ENCODE measurements at places on chromosomes 16 and 17.

GRCh38 chr17:63645775-63646487, 23.7 kb downstream of the MAP3K3 start:
- no peak for DNase-seq

GRCh38 chr17:68505951-68506350, 6.3 kb upstream of the PRKAR1A start:
- no peak for DNase-seq

GRCh38 chr16:17417740-17418139, 53.0 kb downstream of the XYLT1 start:
- no peak for DNase-seq

- DNase-seq: no peak
Observed at GRCh38 chr17:77877036-77877435, 81.5 kb upstream of the TNRC6C start.

DNA sequence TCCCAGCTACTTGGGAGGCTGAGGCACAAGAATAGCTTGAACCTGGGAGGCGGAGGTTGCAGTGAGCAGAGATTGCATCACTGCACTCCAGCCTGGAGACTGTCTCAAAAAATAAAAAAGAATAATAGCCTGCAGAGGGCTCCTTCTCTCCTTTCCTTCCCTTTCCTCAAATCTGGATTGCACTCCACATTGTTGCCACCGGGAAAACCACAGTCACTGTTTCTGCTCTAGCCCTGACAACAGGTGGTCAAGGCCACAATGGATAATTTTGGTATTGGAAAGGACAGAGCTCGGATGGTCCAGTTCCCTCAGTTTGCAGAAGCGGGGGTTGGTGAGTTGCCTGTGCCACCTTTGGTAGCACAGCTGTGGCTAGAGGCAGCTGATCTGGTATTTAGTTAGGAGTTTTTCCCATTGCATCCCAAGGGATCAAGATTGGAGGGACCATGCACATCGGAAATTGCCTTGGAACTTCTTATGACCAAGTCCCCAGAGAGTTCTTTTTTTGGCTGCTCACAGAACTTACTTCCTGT, 44.7 kb upstream of the PRSS54 start:
- no peak for DNase-seq

DNA sequence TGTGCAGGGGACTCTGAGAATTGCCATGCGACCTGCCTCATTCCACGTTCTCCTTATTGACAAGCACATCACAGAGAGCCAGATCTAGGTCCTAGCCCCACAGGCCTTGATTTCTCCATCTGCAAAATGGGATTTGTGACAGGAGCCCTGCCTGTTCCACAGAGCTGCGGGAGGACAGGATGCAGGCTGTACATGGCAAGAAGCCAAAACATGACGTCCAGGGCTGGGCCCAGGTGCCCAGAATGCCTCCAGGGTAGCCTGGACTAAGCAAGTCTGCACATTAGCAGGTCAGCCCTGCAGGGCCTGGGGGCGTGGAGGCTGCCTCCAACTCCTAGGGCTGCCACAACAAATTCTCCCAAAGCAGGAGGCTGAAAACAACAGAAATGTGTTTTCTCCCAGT, 235.7 kb upstream of the SDK2 start:
- DNase-seq: no peak

- DNase-seq: no peak
Observed at GRCh38 chr17:61734466-61734865, 128.9 kb downstream of the BRIP1 start.

DNA sequence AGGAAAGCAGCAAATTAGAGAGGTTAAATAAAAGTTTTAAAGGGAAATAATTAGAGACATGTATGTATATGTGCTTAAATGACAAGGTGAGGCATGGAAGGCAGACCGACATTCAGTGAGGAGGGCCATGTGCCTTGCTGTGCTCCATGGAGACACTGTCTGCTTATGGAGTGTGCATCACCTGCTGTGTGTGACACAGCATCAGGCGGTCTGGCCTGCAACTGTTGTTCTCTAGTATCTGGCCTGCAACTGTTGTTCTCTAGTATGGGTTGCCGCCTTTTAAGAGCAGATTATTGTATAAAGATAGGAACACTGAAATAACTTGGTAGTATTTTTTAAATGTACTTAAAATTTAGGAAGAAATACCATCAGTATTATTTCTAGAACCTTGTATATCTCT, 225.1 kb downstream of the LGALS9B start:
- DNase-seq: no peak

DNA sequence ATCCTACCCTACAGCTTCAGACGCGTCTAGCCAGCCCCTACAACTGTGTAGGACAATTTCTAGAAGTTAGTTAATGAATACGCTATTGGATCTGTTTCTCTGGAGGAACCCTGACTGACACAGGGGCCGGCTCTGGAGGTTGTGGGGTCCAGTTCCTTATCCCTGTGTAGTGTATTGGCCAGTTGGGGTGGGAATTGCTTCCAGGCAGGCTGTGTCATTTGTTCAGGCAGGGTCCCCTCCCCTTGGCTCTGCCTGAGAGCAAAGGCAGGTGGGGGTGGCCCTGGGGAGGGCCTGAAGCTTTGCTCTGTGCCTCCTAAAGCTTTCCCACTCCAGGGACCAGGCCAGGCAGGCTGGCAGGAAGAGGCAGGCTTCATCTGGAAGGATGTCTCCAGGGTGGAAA, 11.7 kb upstream of the CETP start:
- DNase-seq: no peak

GRCh38 chr17:15377200-15377599, 35.8 kb upstream of the TEKT3 start:
- DNase-seq: no peak

DNA sequence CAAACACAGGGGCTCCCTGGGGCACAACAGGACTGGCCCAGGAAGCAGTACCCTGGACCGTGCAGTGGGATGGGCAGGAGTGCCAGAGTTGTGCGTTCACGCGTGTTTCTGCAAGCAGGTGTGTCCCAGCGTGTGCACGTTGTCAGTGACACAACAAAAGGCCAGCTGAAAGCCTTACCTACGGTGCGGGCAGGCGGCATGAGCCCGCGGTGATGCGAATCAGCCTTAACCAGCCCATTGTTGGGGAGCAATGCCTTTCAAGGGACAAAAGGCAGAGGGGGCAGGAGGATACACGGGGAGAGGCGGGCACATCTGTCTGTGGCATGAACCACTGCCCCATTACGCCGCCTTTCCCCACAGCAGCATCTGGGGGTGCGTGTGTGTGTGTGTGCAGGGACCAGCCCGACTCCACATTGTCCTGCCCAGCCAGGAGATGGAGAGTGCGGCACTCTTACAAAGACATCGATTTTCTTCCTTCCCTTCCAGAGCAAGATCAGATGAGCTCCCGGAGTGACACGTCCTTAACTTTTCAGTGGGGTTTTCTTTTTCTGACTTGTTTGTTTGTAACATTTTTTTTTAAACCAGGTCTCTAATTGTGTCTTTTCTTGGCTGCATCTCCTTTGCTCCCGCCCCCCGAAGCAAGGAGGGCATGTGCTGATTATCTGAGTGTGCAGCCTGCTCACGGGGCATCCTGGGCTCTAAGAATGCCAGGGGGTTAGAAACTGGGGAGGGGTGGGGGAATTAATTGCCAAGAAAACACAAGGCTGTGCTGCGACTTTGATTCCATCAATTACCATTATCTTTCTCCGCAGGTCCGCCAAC, 158.1 kb downstream of the ZNF423 start:
- no peak for DNase-seq

GRCh38 chr17:80033840-80034239, 1.8 kb downstream of the TBC1D16 start:
- DNase-seq: peak; percentile 19

DNA sequence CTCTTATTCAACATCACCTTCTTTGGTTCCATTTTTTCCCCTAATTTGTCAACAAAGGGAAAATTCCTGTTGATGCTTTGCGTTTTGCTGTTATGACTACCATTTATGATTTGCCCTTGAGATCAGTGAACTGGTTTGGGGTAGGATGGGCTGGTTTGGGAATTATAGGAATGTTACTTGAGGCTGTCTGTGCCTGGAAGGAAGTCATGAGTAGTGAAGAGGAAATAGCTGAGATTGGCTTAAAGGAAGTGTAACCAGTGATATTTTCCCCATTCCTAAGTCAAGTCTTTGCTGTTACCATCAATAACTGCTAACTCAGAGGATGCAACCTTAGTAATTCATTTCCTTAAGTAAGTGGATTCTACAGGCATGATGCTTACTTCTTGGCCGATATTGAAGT, 179.2 kb downstream of the MAP2K6 start:
- no peak for DNase-seq

- no peak for DNase-seq
Observed at GRCh38 chr16:30837904-30838303, 50.9 kb upstream of the ZNF629 start.

- DNase-seq: peak; percentile 48
Observed at GRCh38 chr17:19247473-19247872, 10.3 kb downstream of the EPN2 start.

DNA sequence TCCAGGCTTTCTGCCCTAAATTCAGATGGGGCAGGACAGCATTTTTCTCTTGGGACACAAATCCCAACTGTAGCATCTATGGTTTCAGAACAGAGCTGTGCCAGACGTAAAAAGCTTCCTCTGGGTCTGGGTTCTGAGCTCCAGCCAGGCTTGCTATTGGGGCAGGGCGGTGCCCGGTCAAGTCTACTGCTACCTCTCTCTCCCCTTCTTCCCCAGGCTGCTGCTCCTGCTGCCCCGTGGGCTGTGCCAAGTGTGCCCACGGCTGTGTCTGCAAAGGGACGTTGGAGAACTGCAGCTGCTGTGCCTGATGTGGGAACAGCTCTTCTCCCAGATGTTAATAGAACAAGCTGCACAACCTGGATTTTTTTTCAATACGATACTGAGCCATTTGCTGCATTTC, 1.1 kb downstream of the MT1M start:
- DNase-seq: no peak

DNA sequence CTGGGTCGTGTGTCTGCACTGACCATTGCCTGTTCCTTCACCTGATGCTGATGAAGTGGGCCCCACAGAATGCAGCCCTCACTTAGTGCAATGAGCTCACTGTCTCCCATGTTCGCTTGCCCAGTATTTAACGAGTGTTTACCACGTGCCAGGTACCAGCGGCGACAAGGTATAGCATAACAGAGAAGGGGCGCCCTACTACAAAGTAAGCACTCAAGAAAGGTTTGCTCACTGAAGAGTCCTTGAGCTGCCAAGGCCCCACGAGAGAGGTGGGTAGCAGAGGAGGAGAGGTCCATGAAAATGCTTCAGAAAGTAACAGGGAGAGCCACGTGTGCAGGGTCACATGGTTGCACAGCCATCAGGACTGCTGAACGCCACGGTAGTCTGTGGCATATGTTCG, 230.0 kb downstream of the NTN1 start:
- DNase-seq: no peak

DNA sequence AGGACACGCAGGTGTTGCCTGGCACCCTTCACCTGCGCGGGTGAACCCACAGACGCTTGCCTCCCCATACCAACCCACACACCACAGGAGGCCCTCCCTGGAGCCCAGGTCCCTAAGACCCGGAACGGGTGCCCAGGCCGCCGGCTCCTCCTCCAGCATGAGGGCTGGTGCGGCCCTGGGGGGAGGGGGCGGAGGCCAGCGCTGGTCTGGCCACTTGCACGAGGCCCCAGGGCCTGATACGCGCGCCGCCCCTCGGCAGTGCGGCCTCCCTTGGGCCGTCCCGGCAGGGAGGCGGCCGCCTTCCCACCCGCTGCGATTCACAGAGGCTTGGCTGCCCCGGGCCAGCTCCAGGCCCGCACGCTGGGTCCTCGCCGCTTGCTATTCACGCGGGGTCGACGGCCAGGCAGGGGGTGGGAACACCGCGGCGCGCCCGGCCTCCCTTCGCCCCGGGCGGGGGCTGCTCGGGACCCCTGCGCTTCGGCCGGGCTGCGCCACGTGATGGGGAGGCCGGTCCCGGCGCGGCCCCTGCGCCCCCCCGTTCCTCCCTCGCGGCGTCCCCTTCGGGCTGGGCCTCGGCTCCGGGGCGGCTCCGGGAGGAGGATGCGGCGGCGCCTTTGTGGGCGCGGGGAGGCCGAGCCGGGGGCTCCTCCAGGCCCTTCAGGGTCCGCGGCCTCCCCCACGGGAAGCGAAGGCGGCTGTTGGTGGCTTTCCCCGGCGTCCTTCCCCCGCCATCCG, 685 bp downstream of the FASN start:
- peak; percentile 81 for DNase-seq

DNA sequence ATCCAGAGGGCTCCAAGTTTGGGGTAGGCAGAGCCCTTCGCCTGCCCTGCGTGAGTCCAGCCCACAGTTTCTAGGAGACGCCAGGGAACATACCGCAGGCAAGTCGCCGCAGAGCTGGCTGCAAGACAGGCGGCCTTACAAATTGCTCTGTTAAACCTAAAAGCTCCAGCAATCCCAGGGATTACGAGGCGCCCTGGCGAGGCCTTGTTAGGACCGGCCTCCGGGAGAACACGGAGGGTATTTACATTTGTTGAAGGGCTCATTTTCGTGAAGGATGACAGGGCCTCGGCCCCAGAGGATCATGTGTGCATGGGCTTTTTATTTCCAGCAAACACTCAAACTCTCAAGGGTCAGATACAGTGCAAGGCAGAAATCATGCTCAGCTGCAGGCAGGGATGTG, 77.6 kb upstream of the FOXF1 start:
- DNase-seq: no peak

DNA sequence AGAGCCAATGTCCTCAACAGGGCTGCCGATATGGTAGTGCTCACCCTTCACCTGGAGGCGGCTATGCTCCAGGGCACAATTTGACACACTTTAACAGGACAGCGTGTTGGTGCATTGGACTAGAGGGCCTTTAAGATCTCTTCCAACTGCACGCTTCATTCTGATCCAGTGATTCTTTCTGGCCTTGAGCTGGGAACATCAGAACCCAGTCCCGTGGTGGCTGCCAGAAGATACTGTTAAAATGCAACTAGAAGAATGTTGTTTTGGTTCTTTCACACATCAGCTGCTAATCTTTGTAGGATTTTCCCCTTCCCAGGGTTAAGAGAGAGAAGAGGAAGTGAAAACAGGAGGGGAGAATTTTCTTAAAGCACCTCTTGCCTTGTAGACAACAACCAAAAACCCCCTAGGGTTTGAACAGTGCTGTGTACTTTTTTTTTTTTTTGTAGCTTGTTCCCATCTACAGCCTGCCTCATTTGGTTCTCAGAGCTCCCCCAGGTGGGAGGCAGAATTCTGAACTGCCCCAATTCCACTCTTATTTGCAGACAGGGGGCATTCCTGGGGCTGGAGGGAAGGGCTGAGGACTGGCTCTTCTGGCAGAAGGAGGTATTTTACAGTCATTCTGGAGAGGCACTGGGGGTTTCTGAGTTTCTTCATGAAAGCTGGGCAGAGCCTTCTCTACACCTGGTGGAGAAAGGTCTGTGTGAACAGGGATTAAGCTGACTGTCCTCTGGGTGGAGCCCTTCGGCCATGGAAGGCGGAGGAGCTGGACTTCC, 32.4 kb downstream of the SMARCE1 start:
- no peak for DNase-seq

DNA sequence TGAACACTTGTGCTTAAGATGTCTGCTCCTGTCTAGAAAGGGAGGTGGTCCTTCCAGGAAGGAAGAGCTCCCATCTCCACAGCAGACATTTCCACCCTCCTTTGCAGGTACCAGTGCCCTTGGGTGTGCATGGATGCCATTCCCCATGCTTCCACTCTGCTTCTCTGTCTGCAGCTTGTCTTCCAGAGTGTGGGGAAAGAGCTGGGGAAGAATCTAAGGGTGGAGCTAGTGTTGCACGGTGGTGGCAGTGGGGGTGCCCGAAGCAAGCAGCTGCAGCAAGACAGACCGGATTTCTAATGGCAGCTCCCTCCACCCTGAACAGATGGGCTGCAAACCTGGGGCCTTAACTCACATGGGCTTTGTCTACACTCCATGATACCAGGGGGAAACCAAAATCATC, 22.6 kb upstream of the HOXB13 start:
- no peak for DNase-seq

GRCh38 chr16:47779201-47780016, 318.3 kb downstream of the PHKB start:
- DNase-seq: no peak

GRCh38 chr16:2905241-2905987, 6.3 kb upstream of the FLYWCH1 start:
- DNase-seq: peak; percentile 93
